ENCODE measurements at places on chromosomes 7 and 10. TPM values are rescaled to one million over a fixed set of nuclear protein-coding genes. Genes with fewer than 3 reads are reported as not detected.

CFAP69 gene
- not detected for total RNA-seq

GRCh38 chr7:139132887-139133286, 23.4 kb upstream of the ZC3HAV1 start:
- DNase-seq = no peak

- DNase-seq = no peak
Measured at GRCh38 chr10:121426307-121426706, 171.9 kb downstream of the FGFR2 start.

ADARB2 gene
- total RNA-seq = 2.9 TPM

DNA sequence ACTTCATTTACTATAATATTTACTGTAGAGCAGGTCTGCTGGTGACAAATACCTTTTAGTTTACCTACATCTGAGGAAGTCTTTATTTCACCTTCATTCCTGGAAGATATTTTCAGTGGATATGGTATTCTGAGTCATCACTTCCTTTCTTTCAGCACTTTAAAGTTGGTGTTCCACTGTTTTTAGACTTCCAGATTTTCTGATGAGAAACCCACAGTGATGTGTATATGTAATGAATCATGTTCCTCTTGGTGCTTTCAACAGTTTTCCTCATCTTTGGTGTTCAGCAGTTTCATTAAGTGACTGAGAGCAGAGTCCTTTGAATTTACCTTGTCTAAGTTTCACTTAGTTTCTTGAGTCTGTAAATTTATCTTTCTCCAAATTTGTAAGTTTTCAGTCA, 36.4 kb downstream of the COPG2 start:
- DNase-seq = no peak

RNF32 gene
- 0.81 TPM for total RNA-seq

Measured in CD4-positive, CD25-positive, alpha-beta regulatory T cell (primary cell).